ENCODE measurements at places on chromosomes 3 and 15.

GRCh38 chr15:43280996-43281395, 14.3 kb upstream of the TGM5 start:
- DNase-seq = no peak
- peaks cover 4% of the 10 kb centered on the region for H3K4me1 ChIP-seq
- no peaks in the 10 kb centered on the region for H3K36me3 ChIP-seq
- H3K27me3 ChIP-seq = peaks cover 9% of the 10 kb centered on the region
- no peak overlapping the region for H3K27ac ChIP-seq

GRCh38 chr3:127628788-127629466, at the start of gene PODXL2:
TSS of gene PODXL2 (plus strand) at chr3:127629185. CDS start at chr3:127629220, 35 bp downstream.
- peak within 1 kb of the TSS; percentile 74 for H3K4me3 ChIP-seq
- H3K4me1 ChIP-seq = peaks cover 19% of the 10 kb centered on the region
- peak; percentile 51 for DNase-seq

GRCh38 chr3:186540835-186541226, 3.3 kb downstream of the CRYGS start:
- DNase-seq = no peak
- no peak overlapping the region for H3K4me3 ChIP-seq
- H3K36me3 ChIP-seq = peaks cover 2% of the 10 kb centered on the region
- H3K27ac ChIP-seq = no peak overlapping the region

GRCh38 chr15:96079041-96079440, 251.5 kb upstream of the NR2F2 start:
- H3K27me3 ChIP-seq = peaks cover under 1% of the 10 kb centered on the region
- no peak overlapping the region for H3K27ac ChIP-seq

GRCh38 chr3:31406896-31407295, 125.8 kb upstream of the STT3B start:
- no peak for DNase-seq
- no peaks in the 10 kb centered on the region for H3K27me3 ChIP-seq
- no peak overlapping the region for H3K4me3 ChIP-seq
- H3K4me1 ChIP-seq = peaks cover 13% of the 10 kb centered on the region
- H3K27ac ChIP-seq = no peak overlapping the region

DNA sequence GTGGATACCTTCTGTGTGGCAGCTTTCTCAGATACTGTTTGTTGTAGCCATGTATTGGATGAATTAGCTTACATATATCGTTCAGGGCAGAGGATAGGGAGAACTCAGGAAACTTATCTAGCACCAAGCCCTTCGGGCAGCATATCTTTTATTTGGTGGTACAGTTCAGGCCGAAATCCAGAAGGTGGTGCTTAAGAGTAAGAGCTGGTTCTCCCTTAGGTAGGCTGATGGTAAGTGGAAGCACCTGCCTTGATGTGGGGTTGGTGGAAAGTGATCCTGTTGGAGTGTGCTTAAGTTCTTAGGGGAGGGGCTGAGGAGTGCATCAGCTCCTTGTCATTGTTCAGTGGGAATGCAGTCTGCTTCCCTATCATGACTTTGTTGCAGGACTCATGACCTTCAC, 187.5 kb downstream of the DOCK3 start:
- peaks cover 5% of the 10 kb centered on the region for H3K27me3 ChIP-seq
- no peak for DNase-seq
- H3K4me1 ChIP-seq = no peaks in the 10 kb centered on the region
- no peak overlapping the region for H3K4me3 ChIP-seq
- no peak overlapping the region for H3K27ac ChIP-seq
- H3K36me3 ChIP-seq = no peaks in the 10 kb centered on the region

DNA sequence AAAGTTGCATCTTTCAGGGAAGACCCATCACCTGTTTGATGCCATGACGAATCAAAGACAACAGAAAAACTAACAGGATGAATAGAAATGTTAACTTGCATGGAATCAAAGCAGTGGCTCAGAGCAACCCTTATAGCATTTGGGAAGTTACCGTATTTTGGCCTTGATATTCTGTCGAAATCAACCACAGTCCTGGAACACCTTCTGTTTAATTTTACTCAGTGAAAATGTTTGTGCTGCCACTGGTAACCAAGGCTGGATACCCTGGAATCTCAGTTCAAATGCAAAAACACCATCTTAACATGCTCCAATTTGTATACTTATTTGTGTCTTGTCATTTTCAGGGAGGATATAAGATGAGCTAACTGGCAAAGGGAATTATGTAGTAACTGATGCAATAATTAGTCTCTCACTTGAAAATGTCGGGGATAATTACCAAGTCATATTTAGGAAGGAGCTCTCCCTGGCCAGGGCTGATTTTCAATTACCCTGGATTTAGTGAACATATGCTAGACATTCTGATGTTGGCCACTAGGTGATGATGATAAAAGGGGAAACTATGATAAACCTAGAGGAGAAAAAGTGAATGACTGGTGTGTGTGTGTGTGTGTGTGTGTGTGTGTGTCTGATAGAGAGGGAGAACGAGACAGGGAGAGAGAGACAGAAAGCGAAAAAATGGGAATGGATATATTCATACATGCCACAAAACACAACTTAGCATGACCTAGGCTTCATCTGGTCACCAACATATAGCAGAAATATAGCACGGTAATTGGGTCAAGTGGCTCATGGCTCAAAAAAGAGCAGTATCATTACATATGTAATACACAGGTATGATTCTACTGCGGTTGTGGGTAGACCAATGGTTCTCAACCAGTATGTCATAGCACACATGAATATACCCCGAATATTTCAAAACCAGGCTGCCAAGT, 19.0 kb upstream of the PRICKLE2 start:
- H3K36me3 ChIP-seq = no peaks in the 10 kb centered on the region
- H3K4me1 ChIP-seq = no peaks in the 10 kb centered on the region
- H3K27ac ChIP-seq = no peak overlapping the region

GRCh38 chr15:58605931-58606530, 143.5 kb downstream of the ADAM10 start:
- no peak for DNase-seq
- H3K4me1 ChIP-seq = peaks cover 11% of the 10 kb centered on the region
- no peak overlapping the region for H3K27ac ChIP-seq
- no peak overlapping the region for H3K4me3 ChIP-seq

DNA sequence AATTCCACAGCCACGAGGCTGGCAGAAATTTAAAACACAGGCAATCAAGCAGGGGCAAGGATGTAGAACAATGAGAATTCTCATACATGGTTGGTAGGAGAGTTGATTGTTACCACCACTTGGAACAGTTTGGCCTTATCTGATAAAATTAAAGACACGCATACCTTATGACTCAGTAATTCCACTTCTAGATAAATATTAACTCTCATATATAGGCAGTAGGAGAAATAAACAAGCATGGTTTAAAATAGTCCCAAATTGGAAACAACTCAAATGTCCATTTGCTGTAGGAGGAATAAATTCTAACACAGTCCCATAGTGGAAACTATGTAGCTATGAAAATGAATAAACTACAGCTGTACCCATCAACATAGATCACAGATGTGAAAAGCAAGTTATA, 42.3 kb upstream of the USP3 start:
- H3K27ac ChIP-seq = no peak overlapping the region
- no peak overlapping the region for H3K4me3 ChIP-seq
- H3K27me3 ChIP-seq = peaks cover 38% of the 10 kb centered on the region
- DNase-seq = no peak
- no peaks in the 10 kb centered on the region for H3K36me3 ChIP-seq

DNA sequence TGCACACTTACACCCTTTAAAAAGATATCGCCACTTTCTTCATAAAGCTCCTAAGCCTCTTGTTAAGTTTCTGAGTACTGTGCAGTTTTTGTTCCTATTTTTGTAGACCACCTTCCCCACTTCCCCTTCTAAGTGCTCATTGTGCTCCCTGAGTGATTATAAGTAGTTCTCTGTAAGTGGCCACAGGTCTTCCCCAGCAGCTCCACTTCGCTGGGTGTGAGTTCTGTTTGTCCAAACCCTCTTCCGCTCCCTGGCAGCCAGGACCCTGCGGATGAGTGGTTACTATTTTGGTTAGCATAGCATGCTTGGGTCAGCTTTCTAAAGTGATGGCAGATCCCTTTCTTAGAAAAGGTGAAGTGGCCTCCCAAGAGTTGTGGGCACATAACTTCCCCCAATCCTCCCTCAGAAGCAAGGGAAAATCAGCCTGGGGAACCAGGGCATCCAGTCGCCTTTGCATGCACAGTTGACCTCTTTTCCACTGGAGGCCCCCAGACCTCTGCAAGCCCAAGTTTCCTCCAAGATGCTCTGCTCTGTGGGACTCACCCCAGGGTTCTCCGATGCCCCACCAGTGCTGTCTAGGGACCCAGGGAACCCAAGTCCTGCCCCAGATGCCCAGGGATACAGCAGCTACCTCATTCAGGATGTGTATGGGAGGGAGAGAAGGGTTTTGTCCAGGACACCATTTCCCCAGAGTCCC, 69.6 kb downstream of the ATP10A start:
- no peak overlapping the region for H3K4me3 ChIP-seq
- H3K27me3 ChIP-seq = no peaks in the 10 kb centered on the region
- no peak overlapping the region for H3K27ac ChIP-seq

DNA sequence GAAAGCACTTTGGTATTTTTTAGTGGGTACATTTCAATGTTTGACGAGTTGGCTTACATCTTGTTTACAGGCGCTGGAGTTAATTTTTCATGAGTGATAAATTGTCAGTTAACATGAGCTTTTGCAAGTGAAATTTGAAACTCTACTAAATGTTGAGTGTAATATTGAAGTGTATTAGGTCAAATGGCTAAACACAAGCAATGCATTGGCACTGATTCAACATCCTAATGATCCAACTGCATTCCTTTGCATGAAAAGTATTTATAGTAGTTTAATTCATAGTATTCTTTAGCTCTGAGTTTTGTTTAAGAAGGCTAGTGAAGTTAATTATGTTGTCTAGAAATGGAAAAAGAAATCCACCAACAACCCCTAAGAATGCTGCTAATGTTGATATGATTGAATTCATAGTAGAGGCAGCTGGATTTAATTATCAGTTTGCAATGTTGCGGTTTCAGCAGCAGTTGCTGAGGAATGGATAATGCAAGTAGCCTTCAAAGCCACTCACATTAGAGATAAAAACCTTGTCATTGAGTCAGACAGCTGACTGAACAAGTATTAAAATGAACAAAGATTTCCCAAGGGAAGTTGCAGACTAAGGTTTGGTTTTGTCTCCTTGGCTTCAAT, 245.6 kb upstream of the GOLIM4 start:
- H3K4me1 ChIP-seq = no peaks in the 10 kb centered on the region
- no peaks in the 10 kb centered on the region for H3K36me3 ChIP-seq
- H3K27ac ChIP-seq = no peak overlapping the region
- DNase-seq = no peak
- H3K4me3 ChIP-seq = no peak overlapping the region

- no peaks in the 10 kb centered on the region for H3K4me1 ChIP-seq
- H3K27me3 ChIP-seq = no peaks in the 10 kb centered on the region
- H3K27ac ChIP-seq = no peak overlapping the region
Observed at GRCh38 chr3:177977381-177978158, 558.7 kb upstream of the KCNMB2 start.

DNA sequence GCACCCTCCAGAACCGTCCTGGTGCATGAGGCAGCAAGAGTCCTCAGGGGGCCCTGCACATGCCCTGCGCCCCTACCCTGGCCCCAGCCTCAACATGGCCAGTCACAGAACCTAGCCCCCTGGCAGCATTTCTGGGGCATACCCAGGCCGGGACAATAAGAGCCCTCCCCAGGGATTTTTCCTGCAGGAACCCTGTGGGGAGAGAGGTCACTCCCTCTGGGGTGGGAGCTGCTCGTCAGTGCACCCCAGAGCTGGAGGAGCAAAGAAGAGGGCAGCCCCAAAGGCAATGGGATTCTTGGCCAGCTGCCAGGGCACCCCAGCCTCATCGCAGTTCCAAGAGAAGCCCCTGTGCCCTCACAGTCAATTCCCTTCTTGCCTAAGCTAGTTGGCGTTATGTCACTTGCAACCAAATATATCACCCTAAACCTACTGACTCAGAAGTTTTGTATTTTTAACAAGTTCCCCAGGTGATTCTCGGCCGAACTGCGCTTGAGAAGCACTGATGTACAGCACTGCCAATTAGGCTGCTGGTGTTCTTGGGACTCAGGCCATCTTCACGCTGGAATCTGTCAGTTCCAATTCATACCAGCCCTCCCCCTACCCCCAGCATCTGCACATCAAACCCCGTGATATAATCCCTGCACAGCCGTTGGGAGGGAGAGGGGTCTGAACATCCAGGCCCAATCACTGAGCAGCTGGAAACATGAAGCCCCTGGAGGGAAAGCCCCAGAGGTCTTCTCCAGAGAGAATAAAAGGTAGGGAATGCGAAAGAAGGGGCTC, 87.5 kb upstream of the PRR20G start:
- DNase-seq = no peak
- H3K4me3 ChIP-seq = no peak overlapping the region

DNA sequence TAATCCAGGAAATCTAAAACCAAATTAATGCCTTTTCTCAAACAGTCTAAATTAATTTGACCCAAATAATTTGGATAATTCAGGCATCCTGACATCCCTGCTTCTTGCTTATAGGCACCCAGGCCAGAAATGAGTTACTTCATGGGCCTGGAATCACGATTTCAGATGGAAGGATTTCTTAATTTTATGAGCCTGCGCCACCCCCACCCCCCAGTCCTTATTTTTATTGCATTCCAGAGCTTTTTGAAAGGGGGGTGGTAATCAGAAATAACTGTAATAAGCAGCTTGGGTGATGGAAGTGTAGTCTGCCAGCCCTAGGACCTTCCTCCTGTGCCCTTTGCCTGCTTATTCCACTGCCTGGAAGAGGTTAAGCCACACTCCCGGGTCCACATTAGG, 1.3 kb downstream of the AP2M1 start:
- peak overlapping the region; percentile 85 for H3K27ac ChIP-seq
- H3K27me3 ChIP-seq = no peaks in the 10 kb centered on the region
- H3K36me3 ChIP-seq = peaks cover 42% of the 10 kb centered on the region
- peak overlapping the region; percentile 91 for H3K4me3 ChIP-seq

DNA sequence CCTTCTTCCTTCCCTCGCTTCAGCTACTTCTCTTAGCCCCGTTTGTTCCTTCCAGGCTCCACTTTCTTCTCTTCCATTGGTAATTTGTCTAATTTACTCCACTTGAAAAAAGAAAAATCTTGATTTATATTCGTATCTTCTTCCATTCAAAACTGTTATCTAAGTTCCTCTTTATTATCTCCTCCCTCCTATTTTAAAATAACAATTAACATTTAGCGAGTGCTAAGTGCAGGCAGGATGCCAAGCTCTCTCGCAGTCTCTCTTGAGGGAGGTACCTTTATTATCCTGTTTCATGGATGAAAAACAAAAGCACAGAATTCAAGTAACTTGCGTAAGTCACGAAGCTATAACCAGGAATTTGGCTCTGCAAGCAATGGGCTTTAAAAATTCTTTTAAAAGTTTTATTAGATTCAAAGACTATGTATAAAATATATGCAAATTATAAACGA, 418.9 kb upstream of the NAALADL2 start:
- H3K27me3 ChIP-seq = peaks cover 30% of the 10 kb centered on the region
- H3K36me3 ChIP-seq = no peaks in the 10 kb centered on the region
- H3K27ac ChIP-seq = no peak overlapping the region
- peak overlapping the region; percentile 56 for H3K4me3 ChIP-seq
- peaks cover 12% of the 10 kb centered on the region for H3K4me1 ChIP-seq
- DNase-seq = no peak

DNA sequence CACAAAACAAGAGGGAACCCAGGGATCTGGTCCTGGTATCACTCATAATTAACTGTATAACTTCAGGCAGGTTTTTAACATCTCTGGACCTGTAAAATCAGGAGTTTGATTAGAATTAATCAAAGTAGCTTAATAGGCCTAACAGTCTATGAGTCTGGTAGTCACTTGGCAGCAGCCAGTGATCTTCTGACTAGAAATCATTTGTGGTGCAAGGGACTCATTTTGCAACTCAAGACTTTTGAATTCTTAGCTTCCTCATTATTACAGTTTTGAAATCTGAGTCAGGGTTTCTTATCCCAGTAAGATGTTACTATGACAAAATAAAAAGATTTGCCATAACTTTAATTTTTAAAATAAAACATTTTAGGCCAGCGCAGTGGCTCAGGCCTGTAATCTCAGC, 70.8 kb downstream of the TMCC1 start:
- H3K4me1 ChIP-seq = peaks cover 10% of the 10 kb centered on the region
- H3K36me3 ChIP-seq = peaks cover 6% of the 10 kb centered on the region
- H3K4me3 ChIP-seq = no peak overlapping the region
- DNase-seq = no peak
